Aorta (tissue), 5 donors: ENCODE measurements at places on chromosomes 1 and 21.
A peak's percentile ranks its signal among the peaks of the same experiment; 100 is the strongest.

DNA sequence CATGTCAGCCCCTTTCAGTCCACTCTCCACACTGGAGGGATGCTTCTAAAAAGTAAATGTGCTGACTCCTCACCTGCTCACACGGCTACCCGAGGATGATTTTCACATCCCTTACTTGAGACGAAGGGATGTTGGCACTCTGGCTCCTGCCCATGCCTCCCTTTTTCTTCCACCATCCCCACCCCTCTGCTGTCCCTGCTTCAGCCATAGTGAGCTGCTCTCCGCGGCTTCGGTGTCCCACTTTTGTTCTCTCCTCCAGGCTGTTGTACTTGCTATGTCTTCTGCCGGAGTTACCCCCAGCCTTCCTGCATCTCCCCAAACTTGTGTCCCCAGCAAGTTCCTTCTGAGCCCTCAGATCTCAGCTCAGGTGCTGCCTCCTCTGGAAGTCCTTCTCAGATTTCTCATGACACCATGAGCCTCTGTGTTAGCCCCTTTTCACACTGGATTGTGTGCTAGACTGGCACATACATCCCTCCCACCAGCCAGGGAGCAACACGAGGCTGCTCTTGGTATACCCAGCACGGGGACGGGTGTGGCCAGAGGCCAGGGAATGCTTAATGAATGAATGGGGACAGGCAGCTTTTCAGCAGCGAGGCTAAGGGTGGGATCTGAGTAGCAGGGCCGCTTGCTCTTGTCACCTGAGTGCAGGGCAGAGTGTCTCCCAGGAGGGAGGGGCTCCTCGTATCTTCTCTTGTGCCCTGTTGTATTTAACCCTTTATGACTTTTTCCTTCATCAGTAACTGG is 1.3 kb downstream of the ACOT11 start:
- H3K4me3 ChIP-seq, result no peak overlapping the region
- H3K27ac ChIP-seq, result no peak overlapping the region
- no peaks in the 10 kb centered on the region for H3K4me1 ChIP-seq
- DNase-seq, result no peak
- H3K27me3 ChIP-seq, result no peaks in the 10 kb centered on the region

- H3K27me3 ChIP-seq, result no peaks in the 10 kb centered on the region
- H3K4me3 ChIP-seq, result no peak overlapping the region
- peaks cover 2% of the 10 kb centered on the region for H3K36me3 ChIP-seq
- no peaks in the 10 kb centered on the region for H3K4me1 ChIP-seq
- no peak overlapping the region for H3K27ac ChIP-seq
These were observed 4.4 kb downstream of the PEX10 start for GRCh38 chr1:2407991-2408275.

GRCh38 chr1:154845879-154846278 is 24.2 kb downstream of the KCNN3 start:
- no peak for DNase-seq
- no peak overlapping the region for H3K27ac ChIP-seq
- no peaks in the 10 kb centered on the region for H3K4me1 ChIP-seq
- no peaks in the 10 kb centered on the region for H3K27me3 ChIP-seq
- no peaks in the 10 kb centered on the region for H3K36me3 ChIP-seq

DNA sequence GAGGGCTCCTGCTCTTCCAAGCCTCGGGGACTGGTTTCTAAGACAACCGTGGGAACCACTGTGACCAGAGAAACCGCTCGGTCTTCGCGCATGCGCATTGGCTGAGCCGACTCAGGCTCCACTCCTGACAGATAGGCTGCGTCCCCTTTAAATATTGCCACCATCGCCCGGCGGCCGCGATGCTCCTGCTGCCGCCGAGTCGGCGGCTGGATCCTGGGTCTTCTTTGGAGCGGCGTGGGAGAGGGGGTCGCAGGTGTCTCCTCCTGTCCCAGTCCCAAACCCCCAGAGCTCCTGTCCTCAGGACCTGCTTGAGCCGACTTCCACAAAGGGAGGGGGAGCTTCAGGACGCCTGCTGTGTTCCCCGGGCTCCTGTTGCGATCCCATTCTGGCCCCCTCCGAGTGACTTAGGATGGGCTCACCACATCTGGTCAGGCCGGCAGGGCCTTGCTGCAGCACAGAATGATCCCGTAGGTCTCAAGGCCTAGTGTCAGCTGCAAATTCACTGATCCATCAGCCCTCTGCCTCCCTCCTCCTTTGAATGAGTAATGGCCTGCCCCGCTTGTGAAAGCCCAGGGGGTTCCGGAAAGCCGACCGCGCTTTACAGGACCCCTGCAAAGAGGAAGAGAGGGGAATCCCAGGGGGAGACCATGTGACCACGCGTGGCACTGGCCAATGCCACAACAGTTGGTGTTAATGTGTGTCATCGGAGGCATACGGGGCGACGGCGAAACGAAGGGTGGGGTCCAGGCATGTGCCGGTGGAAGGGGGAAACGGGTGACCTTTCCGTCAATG is 683.2 kb upstream of the TPTE start:
- H3K4me1 ChIP-seq, result no peaks in the 10 kb centered on the region
- no peak overlapping the region for H3K27ac ChIP-seq
- peak; percentile 84 for DNase-seq
- no peak overlapping the region for H3K4me3 ChIP-seq

GRCh38 chr1:93440272-93440671 is 7.6 kb upstream of the FNBP1L start:
- no peaks in the 10 kb centered on the region for H3K27me3 ChIP-seq
- H3K4me3 ChIP-seq, result no peak overlapping the region
- DNase-seq, result no peak
- no peaks in the 10 kb centered on the region for H3K4me1 ChIP-seq
- no peaks in the 10 kb centered on the region for H3K36me3 ChIP-seq

DNA sequence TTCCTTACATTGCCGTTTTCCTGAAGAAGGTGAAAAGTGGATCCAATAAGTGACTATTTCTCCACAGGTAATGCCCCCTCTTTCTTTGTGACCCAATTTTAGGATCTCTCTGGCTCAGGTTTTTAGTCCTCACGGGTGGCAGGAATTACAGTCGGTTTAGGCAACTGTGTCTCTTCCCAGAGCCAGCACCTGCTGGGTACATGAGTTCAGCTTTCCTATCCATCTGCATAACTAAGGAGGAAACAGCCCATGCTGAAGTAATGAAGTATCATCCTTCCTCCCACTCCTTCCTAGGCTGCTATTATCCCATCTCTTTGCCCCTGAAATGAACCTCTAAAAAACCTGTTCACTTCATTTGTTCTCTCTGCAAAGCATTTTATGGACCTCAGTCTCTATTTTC is 544.6 kb downstream of the NEGR1 start:
- peaks cover 1% of the 10 kb centered on the region for H3K4me1 ChIP-seq
- H3K27ac ChIP-seq, result no peak overlapping the region
- no peaks in the 10 kb centered on the region for H3K27me3 ChIP-seq
- H3K4me3 ChIP-seq, result no peak overlapping the region
- DNase-seq, result no peak
- no peaks in the 10 kb centered on the region for H3K36me3 ChIP-seq

DNA sequence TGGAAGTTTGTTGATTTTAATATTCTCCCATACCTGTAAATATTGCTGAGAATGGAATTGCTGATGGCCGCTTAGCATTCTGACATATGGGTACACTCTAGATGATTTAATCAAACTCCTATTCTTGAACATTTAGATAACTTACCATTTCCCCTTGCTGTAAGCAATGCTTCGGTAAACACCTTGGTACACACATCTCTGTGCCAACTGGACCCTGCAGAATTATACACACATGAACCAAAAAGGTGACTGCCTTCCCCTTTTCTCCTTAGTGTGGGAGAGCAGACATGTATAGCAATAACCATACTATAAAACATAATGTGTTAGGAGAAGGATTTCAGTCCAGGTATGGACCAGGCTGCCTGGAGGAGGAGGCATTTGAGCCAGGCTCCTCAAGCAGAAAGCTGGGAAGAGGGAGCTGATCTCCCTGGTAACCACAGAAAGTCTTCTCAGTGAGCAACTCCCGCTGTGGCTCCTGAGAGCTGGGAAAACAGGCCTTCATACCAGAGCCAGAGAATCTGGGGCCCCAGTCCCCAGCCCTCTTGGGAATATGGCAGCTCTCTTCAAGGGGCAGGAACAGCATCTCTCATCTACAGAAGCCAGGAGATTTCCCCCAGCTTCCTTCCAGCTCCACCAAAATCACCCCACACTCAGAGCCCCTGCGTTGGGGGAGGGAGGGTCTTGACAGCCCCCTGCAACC is 33.9 kb upstream of the CSF1 start:
- H3K4me1 ChIP-seq, result peaks cover 4% of the 10 kb centered on the region
- H3K27me3 ChIP-seq, result no peaks in the 10 kb centered on the region
- H3K27ac ChIP-seq, result peak overlapping the region; percentile 95
- no peak overlapping the region for H3K4me3 ChIP-seq
- no peaks in the 10 kb centered on the region for H3K36me3 ChIP-seq

GRCh38 chr1:242011894-242012660 is 13.2 kb upstream of the MAP1LC3C start:
- H3K4me3 ChIP-seq, result no peak overlapping the region
- no peaks in the 10 kb centered on the region for H3K4me1 ChIP-seq
